Fibroblast of skin of right biceps (primary cell): ENCODE measurements at places on chromosomes 7 and 10.

GRCh38 chr7:143003393-143004051, 23.4 kb downstream of the OR9A2 start:
- DNase-seq, result peak; percentile 31

- DNase-seq, result no peak
These were observed 177.1 kb upstream of the CSTF2T start for GRCh38 chr10:51876503-51876902.

GRCh38 chr10:101021239-101021638, 9.7 kb downstream of the PDZD7 start:
- DNase-seq, result no peak

GRCh38 chr7:125636320-125636962, 706.8 kb upstream of the POT1 start:
- no peak for DNase-seq

- no peak for DNase-seq
These were observed 222.2 kb upstream of the FZD1 start for GRCh38 chr7:91041901-91042484.
